Astrocyte (in vitro differentiated cells and primary cell): ENCODE measurements at places on chromosomes 5 and 9.

DNA sequence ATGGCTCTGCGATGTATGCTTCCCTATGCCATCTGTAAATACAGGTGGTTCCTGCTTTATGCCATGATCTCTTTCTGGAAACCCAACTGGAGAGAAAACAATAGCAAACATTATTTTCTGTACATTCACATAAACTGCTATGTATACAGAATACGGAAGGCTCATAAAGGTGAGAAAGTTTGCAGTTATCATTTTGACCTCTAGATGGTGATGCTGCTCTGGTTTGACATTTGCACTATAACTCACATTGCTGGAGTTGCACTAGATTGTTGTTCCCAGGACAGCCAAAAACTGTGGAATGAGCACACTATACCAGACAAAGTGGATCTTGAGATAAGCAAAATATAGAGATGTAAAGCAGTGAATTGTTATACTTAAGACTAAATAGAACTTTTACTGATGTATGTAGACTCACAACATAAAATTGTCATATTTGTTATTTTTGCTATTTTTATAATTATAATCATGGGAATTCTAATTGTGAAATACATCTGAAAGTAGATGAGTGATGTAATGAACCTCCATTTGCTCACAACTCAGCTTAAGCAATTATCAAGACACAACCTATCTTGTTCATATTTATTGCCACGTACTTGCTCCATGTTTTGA lies 246.5 kb downstream of the PTPRD start:
- peak; percentile 0 for DNase-seq

GRCh38 chr5:151683986-151684588 lies 2.6 kb downstream of the SPARC start:
- DNase-seq = no peak

GRCh38 chr9:3040761-3041160 lies 196.9 kb upstream of the PUM3 start:
- DNase-seq = no peak

DNA sequence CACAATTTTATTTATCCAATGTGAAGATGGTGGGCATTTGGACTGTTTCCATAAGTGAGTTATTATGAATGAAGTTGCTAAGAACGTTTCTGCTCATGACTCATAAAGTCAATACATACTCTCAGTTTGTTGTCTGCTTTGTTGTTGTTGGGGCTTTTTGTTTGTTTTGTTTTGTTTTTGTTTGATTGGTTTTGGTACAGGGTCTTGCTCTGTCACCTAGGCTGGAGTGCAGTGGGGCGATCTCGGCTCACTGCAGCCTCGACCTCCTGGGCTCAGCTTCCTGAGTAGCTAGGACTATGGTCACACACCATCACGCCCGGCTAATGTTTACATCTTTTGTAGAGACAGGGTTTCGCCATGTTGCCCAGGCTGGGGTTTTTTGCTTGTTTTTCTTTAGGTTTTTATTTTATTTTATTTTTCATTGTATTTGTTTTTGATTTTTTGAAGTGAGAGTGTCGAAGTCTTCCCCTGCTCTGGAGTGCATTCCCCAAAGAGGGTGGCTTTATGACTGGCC lies 18.0 kb downstream of the TRIM7 start:
- no peak for DNase-seq

DNA sequence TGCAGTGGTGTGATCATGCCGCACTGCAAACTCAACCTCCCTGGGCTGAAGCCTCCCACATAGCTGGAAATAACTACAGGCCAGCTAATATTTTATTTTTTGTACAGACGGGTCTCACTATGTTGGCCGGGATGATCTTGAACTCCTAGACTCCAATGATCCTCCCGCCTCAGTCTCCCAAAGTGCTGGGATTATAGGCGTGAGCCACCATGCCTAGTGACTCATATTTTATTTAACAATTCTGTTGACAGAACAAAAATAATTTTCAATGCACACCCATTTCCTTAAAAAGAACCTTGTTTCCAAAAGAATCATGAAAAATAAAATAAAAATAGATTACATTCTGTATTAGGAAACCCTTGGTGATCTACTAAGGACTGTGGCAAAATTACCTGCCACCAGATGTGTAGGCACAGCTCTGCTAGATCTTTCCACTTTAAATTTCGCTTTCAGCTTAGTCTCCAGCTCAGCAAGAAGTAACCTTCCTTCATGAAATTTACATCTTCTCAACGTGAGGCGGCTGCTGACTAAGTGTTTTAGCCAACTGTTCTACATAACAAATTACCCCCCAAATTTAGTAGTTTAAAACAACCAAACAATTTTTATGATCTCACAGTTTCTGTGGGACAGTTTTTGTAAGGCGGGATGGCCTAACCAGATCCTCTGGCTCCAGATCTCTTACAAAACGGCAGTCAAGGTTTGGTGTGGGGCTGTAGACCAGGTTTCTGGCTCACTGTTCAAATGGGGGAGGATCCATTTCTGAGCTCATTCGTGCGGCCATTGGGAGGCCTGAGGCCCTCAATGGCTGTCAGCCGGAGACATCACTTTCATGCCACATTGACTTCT lies 32.6 kb upstream of the GOLPH3 start:
- no peak for DNase-seq

DNA sequence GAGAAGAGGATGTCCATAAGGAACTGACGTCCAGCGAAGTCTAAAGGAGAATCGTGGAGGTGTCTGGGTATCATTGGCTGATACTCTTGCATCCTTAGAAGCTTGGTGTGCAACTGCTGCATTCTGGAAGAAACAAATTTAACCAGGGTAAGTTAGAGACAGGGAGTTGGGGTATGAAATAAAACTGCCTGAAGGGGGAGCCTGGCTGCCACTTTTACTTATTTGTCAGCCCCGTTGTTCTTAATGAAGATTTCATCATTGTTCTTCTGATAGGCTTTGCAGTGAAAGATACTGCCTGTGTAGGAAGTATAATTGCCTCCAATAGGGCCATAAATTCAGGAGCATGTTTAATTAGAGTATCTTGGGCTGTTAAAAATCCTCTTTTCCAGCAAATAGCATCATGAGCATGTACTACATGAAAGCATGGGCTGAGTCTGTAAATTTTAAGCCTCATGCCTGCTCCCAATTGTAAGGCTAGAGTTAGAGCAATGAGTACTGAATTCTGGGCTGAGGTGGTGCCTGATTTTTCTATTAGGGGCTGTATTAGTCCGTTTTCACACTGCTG lies 1264.5 kb upstream of the ACO1 start:
- peak; percentile 11 for DNase-seq

- DNase-seq = no peak
These were observed 472.3 kb downstream of the LRRC70 start for GRCh38 chr5:63050916-63051315.

GRCh38 chr9:98539954-98540353 lies 168.8 kb downstream of the GABBR2 start:
- DNase-seq = peak; percentile 87

DNA sequence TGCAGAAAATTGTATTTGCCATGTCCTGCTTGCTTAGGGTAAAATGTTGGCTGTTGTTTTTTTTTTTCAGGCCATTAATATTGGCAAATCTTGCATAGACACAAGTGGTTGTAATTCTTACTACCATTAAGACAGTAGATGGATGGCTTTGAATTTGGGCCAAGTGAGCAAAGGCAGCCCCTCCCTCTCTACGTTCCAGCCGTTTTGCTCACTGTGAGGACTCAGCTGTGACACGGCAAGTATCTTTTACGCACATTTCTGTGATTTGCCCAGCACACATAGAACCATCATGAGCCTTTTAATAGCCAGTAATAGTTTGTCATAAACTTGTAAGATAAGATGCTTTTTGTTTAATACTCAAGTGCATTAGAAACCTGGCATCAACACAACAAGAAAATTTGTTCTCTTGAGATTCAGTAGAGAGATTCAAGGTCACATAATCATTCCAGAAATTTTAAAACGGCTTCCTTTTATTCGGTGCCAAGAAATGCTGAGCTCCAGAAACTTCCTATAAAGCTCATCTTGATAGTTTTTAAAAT lies 205.2 kb upstream of the ADCY2 start:
- no peak for DNase-seq

DNA sequence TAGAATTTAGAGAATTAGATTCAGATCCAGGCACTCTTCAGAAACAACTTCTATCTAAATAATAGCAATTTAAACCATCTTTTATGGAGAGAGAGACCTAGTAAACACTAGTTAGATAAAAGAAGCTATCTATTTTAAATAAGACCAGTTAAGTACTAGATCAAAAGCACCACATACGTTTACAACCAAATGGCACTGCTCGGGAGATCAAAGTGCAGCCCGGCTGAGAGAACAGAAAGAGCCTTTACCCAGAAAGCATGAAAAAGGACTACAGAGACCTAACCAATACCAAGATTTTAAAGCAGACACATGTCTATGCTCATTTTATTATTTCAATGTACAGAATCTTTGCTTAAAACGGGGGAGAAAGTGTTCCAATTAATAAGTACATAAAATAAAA lies 30.8 kb downstream of the LIX1 start:
- DNase-seq = no peak

GRCh38 chr5:72692231-72692637 lies 124.2 kb upstream of the TNPO1 start:
- DNase-seq = no peak

- DNase-seq = no peak
These were observed 61.7 kb downstream of the PRRT1B start for GRCh38 chr9:131606896-131607567.

- DNase-seq = no peak
These were observed 65.2 kb downstream of the C9orf50 start for GRCh38 chr9:129555512-129556215.

GRCh38 chr9:125634040-125634717 lies 72.8 kb downstream of the MAPKAP1 start:
- no peak for DNase-seq

GRCh38 chr5:179485845-179486575 lies 64.3 kb upstream of the RUFY1 start:
- no peak for DNase-seq

DNA sequence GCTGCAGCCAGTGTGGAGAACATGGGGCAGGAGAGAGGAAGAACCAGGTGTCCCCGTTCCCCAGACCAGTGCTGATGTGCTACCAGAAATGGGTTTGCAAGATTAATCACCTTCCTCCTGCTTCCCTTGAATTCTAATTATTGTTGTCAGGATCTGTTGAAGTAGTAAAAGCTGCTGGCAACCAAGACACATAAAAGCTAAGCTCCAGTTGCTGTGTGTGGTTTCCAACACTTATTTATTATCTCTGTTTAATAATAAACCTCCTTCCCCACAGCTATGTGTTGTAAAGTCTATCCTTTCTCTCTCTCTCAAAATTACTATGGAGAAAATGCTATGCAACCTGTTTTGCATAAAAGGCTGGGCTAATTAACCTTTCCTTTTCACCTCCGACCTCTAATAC lies 2.3 kb upstream of the RETREG1 start:
- no peak for DNase-seq

DNA sequence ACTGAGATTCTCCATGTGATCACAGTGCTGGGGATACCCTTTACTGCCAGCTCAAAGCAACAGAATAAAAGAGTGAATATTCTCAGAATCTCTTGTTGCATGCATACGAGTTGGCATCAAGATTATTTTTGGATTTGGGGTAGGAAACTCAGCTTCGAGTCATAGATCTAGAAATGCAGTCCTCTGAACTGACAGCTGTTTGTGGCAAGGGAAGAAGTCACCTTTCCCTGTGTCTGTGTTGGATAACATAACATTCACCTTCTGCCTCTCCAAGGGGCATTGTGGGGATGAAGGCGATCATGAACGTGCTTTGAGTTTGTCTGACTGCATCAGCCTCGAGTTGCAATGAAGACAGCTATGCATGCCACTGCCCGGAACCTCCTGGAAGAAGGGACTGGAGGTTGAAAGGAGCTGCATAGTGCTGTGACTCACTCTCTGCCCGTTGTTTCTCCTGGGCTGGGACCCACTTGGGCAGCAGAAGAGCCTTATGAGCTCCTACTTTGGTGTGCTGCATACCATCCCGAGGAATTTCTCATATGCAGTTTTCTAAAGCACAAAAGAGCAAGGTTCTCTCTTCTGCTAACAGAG lies 231.7 kb downstream of the ARHGAP26 start:
- DNase-seq = peak; percentile 86

DNA sequence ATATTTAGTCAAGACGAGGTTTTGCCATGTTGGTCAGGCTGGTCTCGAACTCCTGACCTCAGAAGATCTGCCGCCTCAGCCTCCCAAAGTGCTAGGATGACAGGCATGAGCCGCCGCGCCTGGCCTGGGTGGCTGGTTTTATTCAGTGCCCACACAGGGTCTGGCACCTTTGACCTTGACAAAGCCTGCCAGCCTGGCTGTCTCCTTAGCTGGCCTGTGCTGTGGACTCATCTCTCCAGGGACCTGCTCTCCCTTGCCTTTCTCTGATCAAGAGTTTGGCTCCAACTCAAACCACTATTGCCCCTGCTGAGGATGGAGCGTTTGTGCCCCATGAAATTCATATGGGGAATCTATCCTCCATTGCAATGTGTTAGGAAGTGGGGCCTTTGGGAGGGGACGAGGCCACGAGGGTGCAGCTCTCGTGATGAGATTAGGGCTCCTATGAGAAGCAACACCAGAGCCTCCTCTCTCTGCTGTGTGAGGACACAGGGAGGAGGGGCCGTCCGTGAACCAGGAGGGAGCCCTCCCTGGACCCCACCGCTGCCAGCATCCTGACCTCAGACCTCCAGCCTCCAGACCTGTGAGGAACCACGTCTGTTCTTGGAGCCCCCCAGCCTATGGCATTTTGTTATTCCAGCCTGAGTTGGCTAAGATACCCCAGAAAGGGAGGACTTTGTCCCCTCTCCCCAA lies 45.0 kb downstream of the MRPL36 start:
- DNase-seq = no peak

DNA sequence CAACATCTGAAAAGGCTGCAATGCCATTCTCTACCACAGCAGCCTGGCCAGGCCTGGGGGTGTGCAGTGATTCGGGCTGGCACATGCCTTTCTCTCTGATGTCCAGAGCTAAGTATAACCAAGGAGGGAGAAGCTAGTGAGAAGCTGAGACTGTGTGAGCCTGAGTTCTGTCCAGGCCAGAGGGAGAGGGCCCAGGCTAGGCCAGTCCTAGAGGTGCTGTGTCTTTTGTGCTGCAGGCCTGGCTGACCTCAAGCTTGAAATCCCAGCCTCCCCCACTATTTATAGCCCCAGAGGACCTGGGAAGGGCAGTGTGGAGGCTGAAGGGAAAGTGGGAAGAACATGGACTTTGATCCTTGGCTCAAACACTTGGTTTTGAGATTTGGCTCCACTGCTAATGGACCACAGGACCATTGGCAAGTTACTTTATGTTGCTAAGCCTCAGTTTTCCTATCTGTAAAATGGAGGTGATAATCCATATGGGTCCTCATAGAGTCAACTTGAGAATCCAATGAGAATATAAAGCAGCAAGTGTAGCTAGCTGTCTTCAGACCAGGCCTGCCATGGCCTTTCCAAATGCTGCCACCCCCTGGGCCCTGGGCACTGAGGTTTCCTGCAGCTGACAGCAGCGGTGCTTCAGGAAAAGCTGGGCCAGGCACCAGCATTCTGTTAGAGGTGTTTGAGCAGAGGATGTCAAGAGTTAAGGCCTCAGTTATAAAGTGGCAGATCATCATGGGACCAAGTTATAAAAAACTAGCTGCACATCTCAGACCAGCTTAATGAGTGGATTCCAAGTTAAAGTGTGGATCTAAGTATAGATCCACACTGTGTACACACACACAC lies 21.1 kb downstream of the BNIP1 start:
- DNase-seq = no peak
